ENCODE measurements at places on chromosomes 13 and 19.

GRCh38 chr13:70894258-70894657, 786.0 kb upstream of the KLHL1 start:
- DNase-seq: no peak

GRCh38 chr19:13892870-13893269, 13.0 kb downstream of the BRME1 start:
- DNase-seq: no peak

GRCh38 chr13:30998136-30999088, 66.0 kb downstream of the TEX26 start:
- no peak for DNase-seq

DNA sequence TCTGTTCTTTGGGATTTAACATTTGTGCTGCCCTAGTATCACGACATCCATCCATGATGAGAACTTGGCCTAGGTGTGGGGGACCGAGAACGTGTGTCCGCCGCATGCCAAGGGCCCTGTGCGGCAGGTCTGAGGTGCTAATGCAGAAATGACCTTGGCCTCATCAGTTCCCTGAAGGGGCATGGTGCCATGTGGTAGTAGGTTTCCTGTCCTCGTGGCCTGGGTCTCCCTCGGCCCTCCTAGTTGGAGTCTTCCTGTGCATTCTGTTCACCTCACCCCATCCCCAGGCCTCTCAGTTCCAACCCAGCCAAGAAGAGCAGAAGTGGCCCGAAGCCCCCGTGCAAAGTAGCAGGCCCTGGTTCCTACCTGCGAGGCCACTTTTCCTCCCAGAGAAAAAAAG, 59.8 kb downstream of the GGACT start:
- no peak for DNase-seq

DNA sequence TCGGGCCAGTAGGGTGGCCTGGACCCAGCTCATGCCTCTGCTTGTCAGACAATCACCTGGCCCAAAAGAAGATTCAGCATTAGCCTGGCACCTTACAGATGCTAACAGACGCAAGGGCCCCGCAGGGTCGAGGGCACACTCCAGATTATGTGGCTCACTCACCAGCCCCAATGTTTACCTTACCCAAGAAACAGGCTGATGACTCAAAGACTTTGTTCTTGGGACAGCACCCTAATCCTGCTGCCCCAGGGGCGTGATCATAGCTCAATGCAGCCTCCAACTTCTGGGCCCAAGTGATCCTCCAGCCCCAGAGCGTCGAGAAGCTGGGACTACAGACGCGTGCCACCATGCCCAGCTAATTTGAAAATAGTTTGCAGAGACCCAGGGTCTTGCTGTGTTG, 9.8 kb downstream of the ECSIT start:
- DNase-seq: no peak

DNA sequence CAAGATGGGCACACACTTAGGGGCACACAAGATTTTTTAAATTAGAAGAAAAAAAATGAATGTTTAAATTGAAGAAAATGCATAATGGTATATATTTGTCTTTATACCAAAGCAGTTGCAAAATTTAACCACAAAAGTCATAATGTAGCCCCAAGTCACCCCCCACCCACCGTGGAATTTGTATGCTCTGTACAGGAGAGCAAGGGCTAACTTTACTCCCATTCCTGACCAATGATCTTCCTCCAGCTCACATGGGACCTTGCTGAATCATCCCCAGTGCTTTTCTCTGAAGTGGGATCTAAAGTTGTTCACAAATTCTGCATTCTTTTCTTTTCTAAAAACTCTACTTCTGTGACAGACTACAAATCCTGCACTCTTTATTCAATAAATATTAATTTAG, 597.0 kb downstream of the UQCRFS1 start:
- DNase-seq: no peak

DNA sequence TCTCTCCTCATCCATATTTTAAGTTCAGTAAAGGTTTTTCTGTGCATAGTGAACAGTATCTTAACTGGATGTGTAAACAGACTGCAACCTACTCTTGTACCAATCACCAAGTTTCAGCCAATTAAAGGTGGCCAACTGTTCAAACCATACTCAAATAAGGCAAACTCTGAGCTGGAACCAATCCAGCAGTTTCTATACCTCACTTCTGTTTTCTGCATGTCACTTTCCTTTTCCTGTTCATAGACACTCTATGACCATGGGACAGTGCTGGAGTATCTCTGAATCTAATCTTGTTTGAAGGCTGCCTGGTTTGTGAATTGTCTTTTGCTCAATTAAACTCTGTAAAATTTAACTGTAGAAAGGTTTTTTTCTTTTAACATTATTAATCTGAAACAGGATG, 470.3 kb upstream of the SLITRK6 start:
- DNase-seq: no peak

- no peak for DNase-seq
Measured at GRCh38 chr13:28978574-28978973, 158.4 kb downstream of the MTUS2 start.

DNA sequence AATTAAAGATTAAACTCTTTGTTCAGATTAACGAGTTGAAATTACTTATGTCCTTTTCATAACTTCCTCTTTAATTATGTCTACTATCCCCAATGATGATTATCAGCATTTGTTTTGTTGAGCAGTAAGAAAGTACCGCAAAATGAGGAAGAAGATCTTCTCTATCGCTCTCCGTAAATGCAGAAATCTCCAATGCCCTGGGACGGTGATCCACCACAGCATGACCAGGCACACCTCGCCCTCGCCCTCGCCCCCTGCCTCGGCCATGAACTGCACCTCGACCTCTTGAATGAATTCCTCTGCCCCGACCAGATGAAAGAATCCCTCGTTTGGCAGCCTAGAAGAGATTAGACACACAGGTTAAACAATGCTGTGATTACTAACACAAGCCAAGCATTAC, 69.1 kb downstream of the RBM26 start:
- DNase-seq: peak; percentile 71

DNA sequence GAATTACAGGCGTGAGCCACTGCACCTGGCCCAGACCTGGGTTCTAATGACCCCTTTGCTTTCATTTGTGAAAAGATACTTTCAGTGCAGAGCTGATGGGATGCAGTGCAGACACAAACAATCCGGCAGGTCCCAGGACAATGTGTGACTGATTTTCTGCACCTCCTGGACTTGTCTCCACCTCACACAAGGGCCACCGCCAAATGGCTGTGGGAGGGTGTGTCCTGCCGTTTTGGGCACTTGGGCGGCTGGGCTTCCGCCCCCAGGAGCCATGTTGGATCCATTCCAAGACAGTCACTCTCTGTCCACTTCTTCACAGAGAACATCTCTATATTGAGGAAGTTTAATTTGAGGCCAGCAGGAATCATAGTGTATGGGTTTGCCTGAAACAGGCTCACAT, 112.3 kb upstream of the ZNF507 start:
- no peak for DNase-seq

DNA sequence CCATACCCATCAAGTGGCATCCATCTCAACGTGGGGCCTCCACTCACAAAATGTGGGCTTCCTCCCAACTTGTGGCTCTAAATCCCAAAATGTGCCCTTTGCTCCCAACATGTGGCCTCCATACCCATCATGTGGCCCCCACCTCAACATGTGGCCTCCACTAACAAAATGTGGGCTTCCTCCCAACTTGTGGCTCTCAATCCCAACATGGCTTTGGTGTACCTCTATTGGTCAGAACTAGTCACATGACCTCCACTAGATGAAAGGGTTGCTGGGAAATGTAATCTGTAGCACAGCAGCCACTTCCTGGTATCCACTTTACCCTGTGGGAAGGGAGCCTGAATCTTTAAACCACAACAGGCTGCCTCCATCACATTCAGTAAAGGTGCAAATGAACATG, 10.1 kb upstream of the ACER1 start:
- peak; percentile 24 for DNase-seq

- no peak for DNase-seq
Measured at GRCh38 chr13:100755891-100756290, 81.3 kb upstream of the TMTC4 start.

DNA sequence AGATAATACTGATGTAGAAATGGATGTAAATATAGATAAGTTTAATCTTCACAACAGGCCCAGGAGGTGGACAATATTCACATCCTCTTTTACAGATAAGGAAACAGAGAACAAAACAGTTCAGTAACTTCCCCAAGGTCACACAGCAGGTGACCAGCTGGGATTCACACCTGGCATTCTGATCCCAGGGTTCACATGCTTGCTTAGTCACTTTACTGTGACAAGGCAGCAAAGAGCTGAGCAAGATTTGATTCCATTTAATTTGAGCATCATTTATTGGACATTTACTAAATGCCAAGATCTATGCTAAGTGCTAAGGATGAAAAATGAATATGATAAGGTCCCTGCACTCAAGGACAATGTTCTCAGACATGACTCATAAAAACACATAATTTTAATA, 94.1 kb upstream of the STARD13 start:
- no peak for DNase-seq

DNA sequence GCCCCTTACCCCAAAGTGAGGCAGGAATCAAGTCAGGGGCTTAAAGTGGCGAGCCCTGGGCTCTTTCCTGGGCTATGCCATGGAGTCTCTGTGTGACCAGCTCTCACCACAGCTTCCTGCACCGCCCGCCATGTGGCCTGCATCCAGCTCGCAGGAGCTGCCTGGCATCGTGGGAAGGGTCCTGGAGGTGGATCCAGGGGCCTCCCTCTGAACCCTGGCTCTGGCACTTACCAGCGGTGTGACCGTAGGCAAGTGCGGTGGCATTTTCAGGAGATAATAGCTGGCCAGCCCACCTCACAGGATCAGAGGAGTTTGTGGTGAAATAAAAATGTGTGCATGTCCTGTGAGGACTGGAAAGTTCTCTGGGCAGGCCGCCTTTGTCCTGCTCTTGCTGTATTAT, 26.0 kb downstream of the DHRS12 start:
- no peak for DNase-seq
